Testis (tissue), 5 donors: ENCODE measurements at places on chromosomes 2 and 18. TPM values are rescaled to one million over a fixed set of nuclear protein-coding genes. Genes with fewer than 3 reads are reported as not detected.

GRCh38 chr2:112626604-112627059, 19.1 kb upstream of the SLC20A1 start:
- no peak overlapping the region for H3K4me3 ChIP-seq
- peaks cover 5% of the 10 kb centered on the region for H3K4me1 ChIP-seq
- no peaks in the 10 kb centered on the region for H3K27me3 ChIP-seq
- H3K27ac ChIP-seq = peak overlapping the region; percentile 59
- H3K36me3 ChIP-seq = no peaks in the 10 kb centered on the region
- DNase-seq = peak; percentile 52

GRCh38 chr2:63600881-63601460, 12.2 kb downstream of the MDH1 start:
- no peaks in the 10 kb centered on the region for H3K27me3 ChIP-seq
- DNase-seq = no peak
- no peaks in the 10 kb centered on the region for H3K36me3 ChIP-seq
- no peaks in the 10 kb centered on the region for H3K4me1 ChIP-seq

GRCh38 chr2:15818318-15818753, 122.0 kb upstream of the MYCN start:
- H3K27ac ChIP-seq = no peak overlapping the region
- DNase-seq = no peak
- no peaks in the 10 kb centered on the region for H3K36me3 ChIP-seq
- H3K4me3 ChIP-seq = no peak overlapping the region
- H3K4me1 ChIP-seq = peaks cover 17% of the 10 kb centered on the region
- H3K27me3 ChIP-seq = no peaks in the 10 kb centered on the region

- H3K4me3 ChIP-seq = no peak overlapping the region
- no peak overlapping the region for H3K27ac ChIP-seq
- no peak for DNase-seq
Observed at GRCh38 chr2:2826621-2827020, 495.5 kb upstream of the MYT1L start.

- no peaks in the 10 kb centered on the region for H3K36me3 ChIP-seq
- no peak overlapping the region for H3K4me3 ChIP-seq
- H3K4me1 ChIP-seq = no peaks in the 10 kb centered on the region
- H3K27me3 ChIP-seq = no peaks in the 10 kb centered on the region
- no peak for DNase-seq
Observed at GRCh38 chr2:185284696-185285095, 453.9 kb upstream of the FSIP2 start.

- no peak overlapping the region for H3K27ac ChIP-seq
- no peaks in the 10 kb centered on the region for H3K27me3 ChIP-seq
- H3K4me1 ChIP-seq = no peaks in the 10 kb centered on the region
- H3K36me3 ChIP-seq = no peaks in the 10 kb centered on the region
Observed at GRCh38 chr2:128818704-128819491, 500.2 kb upstream of the HS6ST1 start.

DNA sequence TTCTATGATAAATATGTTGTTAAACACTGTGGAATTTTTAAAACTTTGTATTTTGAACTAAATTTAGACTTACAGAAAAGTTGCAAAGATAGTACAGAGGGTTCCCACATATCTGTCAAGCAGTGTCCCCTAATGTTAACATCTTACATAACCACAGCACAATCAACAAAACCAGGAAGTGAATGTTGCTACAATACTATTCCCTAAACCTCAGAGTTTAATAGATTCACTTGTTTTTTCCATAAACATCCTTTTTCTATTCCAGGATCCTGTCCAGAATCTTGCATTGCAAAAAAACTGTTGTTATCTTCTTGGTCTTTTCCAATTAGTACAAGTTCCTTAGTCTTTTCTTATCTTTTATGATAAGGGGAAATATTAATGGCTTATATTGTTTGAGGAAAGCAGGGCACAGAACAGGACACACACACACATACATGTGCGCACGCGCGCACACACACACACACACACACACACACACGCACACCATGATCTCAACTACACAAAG, 251.1 kb upstream of the TRIB2 start:
- H3K4me1 ChIP-seq = peaks cover 8% of the 10 kb centered on the region
- peak overlapping the region; percentile 26 for H3K27ac ChIP-seq
- H3K36me3 ChIP-seq = no peaks in the 10 kb centered on the region
- no peak overlapping the region for H3K4me3 ChIP-seq

DNA sequence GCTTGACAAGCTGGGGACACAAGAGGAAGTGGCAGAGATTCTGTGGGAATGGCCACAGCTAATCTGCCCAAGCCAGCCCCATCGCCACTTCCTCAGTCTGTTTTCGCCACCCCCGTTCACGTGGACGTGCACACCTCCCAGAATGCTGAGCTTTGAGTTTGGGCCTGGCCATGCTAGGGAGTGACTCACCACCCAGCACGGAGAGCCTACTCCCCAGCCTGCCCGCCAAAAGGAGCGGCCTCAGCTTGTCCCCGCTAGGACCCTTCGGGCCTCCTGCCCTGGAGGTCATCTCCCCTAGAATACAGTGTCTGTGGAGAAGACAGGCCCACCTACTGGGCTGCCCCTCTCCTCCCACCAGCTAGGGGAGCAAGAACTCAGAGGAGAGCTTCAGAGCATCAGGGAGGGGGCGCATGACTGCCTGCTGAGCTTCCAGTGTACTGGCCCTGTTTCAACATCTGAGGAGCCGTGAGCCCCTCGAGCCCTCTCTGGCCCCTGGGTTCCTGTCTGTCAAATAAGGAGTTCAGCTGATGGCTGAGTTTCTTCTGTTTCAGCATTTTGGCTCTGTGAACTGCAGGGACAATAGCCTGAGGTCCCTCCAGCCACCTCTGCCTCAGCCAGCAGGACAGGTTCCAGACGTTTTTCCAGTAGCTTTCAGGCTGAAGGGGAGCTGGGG, 5.1 kb downstream of the SLC35F6 start:
- peak overlapping the region; percentile 70 for H3K27ac ChIP-seq
- H3K36me3 ChIP-seq = no peaks in the 10 kb centered on the region
- H3K4me1 ChIP-seq = peaks cover 43% of the 10 kb centered on the region
- DNase-seq = peak; percentile 74
- no peaks in the 10 kb centered on the region for H3K27me3 ChIP-seq

- H3K4me1 ChIP-seq = peaks cover 5% of the 10 kb centered on the region
- no peak overlapping the region for H3K27ac ChIP-seq
- peak; percentile 15 for DNase-seq
Observed at GRCh38 chr18:27057519-27058234, 127.4 kb downstream of the CHST9 start.

GRCh38 chr18:14974088-14974487, 226.1 kb downstream of the ANKRD30B start:
- no peak overlapping the region for H3K4me3 ChIP-seq
- no peaks in the 10 kb centered on the region for H3K4me1 ChIP-seq
- DNase-seq = no peak
- H3K27ac ChIP-seq = no peak overlapping the region
- no peaks in the 10 kb centered on the region for H3K36me3 ChIP-seq

- H3K4me1 ChIP-seq = no peaks in the 10 kb centered on the region
- H3K27me3 ChIP-seq = no peaks in the 10 kb centered on the region
- H3K27ac ChIP-seq = no peak overlapping the region
- H3K4me3 ChIP-seq = no peak overlapping the region
Observed at GRCh38 chr2:147374423-147374811, 470.4 kb upstream of the ACVR2A start.

DNA sequence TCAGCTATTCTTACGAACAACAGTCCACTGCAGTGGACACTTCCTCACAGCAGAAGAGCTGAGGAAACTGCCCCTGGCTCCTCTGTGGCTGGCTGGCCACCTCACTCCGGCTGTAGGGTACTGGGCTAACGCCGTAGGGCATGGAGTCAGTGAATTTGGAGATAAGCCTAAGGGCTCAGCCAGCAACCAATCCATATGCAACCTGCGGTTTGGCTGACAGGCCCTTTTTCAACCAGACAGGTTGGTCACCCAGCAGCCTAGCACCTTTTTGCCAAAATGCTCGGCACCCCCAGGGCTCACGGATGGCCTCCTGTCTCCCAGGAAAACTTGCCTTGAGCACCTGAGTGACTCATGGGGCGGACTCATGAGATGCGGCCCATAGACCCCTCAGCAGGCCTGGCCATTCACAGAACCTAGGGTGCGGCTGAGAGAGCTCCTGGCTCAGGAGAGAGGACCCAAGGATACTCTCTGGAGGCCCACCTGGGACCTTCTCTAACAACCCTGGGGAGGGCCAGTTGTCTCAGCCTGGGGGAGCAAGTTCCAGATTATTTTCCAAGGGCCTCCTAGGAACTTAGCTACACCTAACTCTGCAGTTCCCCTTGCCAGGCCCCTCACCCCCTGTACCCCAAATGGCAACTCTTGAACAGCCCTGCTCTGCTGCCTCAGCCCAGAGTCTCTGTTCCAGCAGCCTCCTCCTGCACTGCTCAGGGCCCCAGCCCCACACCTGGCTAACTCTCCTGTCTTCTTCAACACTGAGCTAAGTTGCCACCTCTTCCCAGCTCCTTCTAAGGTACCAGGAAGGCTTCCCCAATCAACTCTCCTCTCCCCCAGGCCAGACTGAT, 252.1 kb downstream of the CYP26B1 start:
- H3K36me3 ChIP-seq = no peaks in the 10 kb centered on the region
- DNase-seq = no peak

DNA sequence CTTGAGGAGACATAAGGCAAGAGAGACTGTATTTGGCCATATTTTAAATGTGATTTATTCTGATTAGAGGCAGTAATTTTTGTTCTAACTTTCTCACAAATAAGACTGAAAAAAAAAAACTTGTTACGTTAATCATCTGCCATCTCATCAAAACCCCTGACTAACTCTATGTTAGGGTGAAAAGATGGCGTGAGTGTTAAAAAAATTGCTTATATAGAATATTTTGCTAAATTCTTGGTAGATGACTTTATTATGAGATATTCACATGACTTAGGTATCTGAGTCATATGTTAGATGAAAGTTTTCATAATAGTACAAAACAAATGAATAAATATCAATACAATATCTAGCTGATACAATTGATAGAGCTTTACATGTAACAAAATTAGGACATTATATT, 1508.7 kb upstream of the TMEFF2 start:
- DNase-seq = no peak
- no peaks in the 10 kb centered on the region for H3K36me3 ChIP-seq
- H3K4me3 ChIP-seq = no peak overlapping the region
- no peak overlapping the region for H3K27ac ChIP-seq

DNA sequence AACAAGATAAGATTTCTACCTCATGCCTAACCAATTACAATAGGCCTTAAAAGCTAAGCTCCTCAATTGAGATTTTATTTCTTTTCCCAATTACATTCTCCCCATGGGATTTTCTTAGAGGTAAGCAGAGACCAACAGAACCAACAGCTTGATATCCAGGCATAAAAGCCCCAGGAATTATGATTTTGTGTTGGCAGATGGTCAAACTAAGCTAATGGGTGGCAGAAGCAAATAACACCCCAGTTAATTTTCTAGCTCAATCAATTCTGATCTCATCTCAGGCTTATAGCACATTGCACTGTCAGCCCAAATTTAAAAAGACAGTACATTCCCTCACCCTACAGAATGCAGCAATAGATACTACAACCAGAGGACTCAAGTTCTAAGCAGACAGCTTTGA, 156.4 kb downstream of the NRXN1 start:
- H3K4me3 ChIP-seq = no peak overlapping the region
- H3K4me1 ChIP-seq = no peaks in the 10 kb centered on the region
- H3K27me3 ChIP-seq = no peaks in the 10 kb centered on the region
- H3K36me3 ChIP-seq = no peaks in the 10 kb centered on the region
- no peak overlapping the region for H3K27ac ChIP-seq

DNA sequence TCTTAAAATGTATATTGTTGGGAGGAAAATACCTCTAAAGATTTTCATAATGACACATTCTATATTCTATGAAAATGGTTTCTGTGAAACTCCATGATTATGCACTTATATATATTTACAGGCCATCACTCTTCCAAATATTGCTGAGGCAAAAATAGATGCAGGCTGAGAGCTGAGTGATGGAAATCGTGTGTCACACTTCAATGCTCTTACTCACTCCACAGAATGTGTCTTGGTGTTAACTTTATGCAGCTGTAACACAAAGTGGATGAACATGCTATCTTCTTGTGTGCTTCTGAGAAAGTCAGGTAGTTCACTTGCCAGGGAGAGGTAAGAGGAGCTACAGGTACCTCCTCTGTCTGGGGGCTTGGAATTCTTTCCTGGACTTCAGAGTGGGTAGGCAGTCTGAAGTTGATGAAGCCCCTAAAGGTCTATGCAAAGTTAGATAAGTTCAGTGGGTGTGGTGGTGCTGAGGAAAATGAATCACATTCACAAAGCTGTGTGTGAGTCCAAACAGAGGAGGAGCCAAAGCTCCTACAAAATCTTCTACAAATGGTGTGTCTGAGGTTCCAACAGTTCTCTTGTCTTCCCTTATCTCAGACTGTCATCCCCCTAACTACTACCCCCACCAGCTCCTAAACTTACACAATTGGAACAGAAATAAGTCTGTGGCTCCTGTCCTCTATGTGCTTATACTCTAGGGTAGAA, 74.2 kb upstream of the ST6GAL2 start:
- DNase-seq = no peak
- H3K36me3 ChIP-seq = no peaks in the 10 kb centered on the region
- no peak overlapping the region for H3K27ac ChIP-seq
- no peaks in the 10 kb centered on the region for H3K4me1 ChIP-seq
- no peak overlapping the region for H3K4me3 ChIP-seq

DNA sequence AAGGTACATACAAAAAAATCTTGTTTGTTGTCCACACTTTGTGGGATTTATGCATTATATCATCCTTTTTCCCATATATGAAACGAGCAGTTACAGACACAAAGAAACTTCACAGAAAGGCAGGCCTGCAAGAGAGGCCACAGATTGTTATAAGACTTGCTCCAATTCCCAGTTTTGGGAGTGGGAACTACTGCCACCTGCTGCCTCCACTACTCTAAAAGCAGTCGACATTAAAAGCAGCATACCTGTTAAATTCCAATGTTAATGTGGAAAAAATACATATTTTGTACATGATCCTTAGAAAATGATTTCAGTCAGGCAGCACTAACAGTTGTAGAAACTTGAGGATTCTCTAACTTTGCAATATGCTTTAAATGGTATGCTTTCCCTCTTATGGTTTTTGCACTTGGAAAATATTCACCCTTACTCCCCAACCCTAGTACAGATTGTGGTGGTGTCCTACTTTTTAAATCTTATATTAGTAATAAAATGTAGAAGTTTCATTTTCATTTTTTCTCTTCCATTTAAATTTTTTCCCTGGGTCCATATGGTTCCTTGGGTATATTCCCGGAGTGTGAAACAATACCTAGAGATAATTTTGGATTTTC, 37.9 kb downstream of the SLC38A11 start:
- H3K27me3 ChIP-seq = no peaks in the 10 kb centered on the region
- H3K36me3 ChIP-seq = no peaks in the 10 kb centered on the region
- no peak overlapping the region for H3K4me3 ChIP-seq
- H3K27ac ChIP-seq = no peak overlapping the region
- peak; percentile 68 for DNase-seq
- peaks cover 11% of the 10 kb centered on the region for H3K4me1 ChIP-seq

Gene BIN1
- polyA plus RNA-seq = 38.8 TPM

Gene GREB1
- 29.8 TPM for polyA plus RNA-seq

Gene ATOH8
- polyA plus RNA-seq = 13.5 TPM

Gene SLC30A3
- polyA plus RNA-seq = 111 TPM

Gene STPG4
- 19.4 TPM for polyA plus RNA-seq

Gene SPDYA
- polyA plus RNA-seq = 93.7 TPM

Gene HOXD3
- 2.7 TPM for polyA plus RNA-seq

Gene CXCR4
- polyA plus RNA-seq = 12.3 TPM
